ENCODE measurements at places on chromosomes 7 and 10.

GRCh38 chr10:4354382-4354812, 471.6 kb upstream of the AKR1E2 start:
- no peak for DNase-seq

GRCh38 chr7:15476531-15476918, 85.3 kb downstream of the AGMO start:
- DNase-seq: no peak

GRCh38 chr10:17120694-17121093, 8.9 kb downstream of the CUBN start:
- no peak for DNase-seq

DNA sequence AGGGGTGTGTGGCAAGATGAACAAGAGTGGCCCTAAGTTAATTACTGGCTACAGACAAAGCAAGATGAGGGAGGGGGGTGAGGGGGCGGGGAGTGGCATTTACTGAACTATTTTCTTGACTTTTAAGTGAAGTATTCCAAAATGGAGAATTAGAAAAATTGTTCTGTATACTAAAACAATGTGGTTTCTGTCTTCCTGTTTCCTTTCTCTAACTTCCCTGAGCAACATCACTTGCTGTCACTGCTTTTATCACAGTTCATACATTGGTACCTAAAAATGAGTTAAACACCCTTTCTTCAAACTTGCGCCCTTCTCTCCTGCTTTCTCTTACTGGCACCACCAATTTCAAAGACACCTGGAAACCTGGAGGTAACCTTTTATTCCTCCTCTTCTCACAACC, 21.6 kb downstream of the PDZD8 start:
- no peak for DNase-seq

- DNase-seq: no peak
These were observed 88.1 kb downstream of the GSAP start for GRCh38 chr7:77327932-77328628.

- no peak for DNase-seq
These were observed 87.4 kb upstream of the TNS3 start for GRCh38 chr7:47669178-47669891.

DNA sequence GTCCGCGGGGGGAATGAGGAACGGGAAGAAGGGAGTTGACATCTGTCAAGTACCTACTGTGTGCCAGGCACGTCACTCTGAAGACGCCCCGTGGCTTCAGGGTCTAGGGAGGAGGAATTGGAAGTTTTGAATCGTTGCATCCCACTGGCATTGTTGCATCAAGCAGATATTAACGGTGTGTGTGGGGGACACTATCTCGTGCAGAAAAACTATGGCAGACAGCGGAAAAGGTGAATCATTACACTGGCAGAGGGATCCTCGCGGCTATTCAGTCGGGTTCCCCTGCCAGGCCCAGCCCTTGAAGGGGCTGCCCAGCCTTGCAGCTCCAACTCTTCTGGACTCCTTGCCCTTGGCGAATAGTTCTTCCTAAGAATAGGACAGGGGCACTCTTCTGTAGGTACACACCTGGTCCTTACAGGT, 1.0 kb upstream of the KIAA1549 start:
- DNase-seq: no peak

DNA sequence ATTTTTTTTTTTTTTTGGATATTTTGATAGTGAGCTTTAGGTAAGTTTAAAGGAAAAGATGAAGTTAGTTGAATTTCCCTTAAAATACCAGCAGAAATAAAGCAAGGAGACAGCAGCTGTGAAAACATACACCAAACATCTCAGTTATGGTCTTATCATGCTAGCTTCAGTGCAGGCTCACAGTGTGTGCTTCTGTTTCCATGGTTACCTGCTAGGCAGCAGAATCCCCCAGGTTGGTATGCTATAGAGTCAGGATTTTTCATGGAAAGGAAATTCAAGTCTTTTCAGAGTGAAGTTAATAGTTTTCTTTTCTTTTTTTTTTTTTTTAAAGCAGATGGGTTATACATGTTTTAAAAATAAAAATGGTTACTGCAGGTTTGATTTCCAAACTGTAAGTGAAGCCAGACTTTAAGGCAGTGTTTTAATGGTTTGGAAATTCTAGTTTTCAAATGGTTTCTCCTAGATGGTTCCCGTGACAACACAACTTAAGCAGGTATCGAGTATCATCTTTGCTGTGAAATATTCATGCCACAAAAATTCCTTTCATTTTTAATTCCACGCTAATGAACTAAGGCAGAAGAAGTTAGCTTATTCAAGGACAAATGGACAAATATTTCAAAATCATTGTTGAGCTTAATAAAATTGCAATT, 230.9 kb downstream of the BICC1 start:
- no peak for DNase-seq

- DNase-seq: peak; percentile 25
These were observed 45.5 kb upstream of the TARP start for GRCh38 chr7:38318803-38319416.

DNA sequence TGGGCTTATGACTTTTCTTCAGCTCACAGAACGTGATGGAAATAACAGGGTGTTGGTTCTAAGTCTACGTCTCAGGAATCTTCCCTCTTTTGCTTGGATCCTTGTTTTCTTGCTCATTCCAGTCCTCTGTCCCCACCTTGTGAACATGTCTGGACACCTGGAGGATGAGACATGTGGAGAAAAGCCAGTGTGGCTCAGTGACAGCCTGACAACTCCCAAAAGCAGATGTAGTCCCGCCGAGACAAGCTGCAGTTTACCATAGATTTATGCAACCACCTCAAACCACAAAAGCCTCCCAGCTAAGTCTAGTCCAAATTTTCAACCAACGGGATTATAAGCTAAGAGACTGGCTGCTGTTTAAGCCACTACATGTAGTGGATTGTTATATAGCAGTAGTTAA, 476.1 kb downstream of the SH2D4B start:
- no peak for DNase-seq

- no peak for DNase-seq
These were observed 76.5 kb downstream of the FAM53B start for GRCh38 chr10:124667425-124668345.

DNA sequence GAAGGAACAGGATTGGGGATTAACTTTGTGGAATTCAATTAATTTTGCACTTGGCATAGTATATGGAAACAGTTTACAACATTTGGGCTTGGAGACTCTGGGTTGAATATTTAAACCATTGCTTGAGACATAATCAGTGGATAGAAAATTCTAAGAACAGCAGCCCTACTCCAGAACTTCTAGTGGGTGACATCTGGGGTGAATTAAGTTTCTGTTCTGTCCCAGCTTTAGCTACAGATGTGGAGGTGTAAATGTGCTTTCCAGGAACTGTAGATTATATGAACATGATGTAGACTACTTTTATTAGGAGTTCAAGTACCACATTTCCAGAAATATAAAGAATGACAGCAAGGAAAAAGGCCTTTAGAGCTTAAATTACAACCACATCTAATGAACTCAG, 51.9 kb upstream of the SKAP2 start:
- DNase-seq: no peak

DNA sequence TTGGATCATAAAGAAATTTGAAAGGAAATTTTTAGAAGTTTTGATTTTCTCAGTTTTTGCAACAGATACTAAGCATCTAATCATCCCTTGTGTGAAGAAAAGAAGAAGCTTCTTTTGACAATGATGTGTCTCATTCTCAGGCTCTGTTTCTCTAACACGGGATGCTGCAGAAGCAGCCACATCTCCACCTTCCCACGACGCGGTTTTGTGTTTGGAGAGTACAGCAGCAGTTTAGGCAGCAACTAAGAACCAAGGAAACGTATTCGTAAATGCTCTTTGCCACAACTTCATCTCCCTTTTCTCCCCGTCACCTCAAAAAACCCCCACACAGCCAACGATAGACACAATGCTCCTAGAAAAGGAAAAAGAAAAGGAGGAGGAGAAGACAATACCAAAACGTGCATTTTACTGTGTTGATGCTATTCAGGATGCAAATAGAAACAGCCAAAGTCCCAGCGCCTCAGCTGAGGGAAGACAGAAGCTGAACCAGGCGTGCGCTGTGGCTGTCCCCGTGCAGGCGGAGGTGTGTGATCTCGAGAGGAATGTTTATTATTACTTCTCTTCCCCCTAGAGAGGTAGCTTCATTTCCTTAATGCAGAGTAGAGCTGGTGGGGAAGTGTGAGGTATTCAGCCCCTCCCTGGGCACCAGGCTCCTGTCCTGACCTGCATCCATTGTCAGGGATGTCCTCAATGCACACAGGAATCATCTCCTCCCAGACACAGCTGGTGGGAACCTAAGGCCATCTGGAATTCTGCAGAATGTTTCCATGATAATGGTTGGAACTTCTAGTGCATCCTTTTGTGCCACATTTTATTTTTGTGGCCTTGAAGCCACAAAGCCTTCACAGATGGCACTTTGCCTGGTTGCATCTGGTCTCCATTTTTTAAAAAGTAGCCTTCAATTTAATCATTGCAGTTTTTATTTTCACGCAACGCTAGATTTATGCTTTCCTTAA, 174.6 kb upstream of the KLF6 start:
- no peak for DNase-seq

DNA sequence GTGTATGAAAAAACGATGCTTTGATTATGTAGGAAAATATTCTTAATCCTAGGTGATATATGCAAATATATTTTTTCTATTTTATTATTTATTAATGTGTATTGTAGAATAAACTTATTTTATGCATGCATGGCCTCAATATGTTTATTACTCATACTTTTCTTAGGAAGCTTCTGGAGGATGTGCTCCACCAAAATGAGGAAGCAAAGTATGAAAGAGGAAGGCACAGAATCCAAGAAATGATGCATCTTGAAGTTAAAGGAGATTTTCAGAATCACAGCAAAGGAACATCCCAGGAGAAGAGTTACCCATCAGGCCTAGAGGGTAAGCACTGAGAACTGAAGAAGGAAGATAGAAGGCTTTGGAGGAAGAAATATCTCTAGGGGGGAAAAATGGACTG, 35.0 kb upstream of the MRPS16 start:
- no peak for DNase-seq

GRCh38 chr10:14772399-14772798, 2.3 kb downstream of the FAM107B start:
- peak; percentile 0 for DNase-seq

- no peak for DNase-seq
These were observed 77.4 kb downstream of the ATXN7L1 start for GRCh38 chr7:105799006-105799405.

GRCh38 chr7:20783700-20784387, 2.8 kb downstream of the SP8 start:
- no peak for DNase-seq

- no peak for DNase-seq
These were observed 7.4 kb downstream of the KEL start for GRCh38 chr7:142954680-142955268.

- DNase-seq: peak; percentile 64
These were observed 77.8 kb upstream of the PTN start for GRCh38 chr7:137421366-137421765.

DNA sequence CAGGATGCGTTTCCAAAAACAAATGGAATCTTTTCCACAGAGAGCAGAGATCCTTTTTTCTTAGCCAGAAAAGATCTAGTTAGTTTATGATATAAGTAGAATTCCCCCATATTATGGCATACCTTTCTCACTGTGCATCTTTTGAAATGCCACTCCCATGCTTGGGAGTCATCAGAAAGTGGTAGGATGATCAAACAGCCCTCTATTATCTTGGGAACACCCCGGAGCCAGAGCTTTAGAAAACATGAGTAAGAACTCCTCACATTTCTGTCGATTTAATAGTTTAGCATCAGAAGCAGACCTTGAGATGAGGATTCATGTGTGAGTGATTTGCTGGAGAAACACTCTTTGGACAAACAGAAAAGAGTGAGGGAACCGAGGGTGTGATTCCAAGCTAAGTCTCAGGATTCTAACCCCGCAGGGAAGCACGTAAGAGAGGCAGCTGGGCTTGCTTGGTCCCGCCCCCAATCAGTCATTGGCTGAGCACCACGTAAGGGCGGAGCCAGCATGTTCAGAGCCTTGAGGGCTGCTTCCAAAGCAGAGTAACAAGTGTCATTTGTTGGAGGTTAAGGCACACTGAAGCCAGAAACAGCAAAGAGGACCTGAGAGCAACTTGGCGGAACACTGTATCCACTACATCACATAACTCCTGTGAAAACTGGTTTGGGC, 43.7 kb upstream of the NXPH1 start:
- peak; percentile 50 for DNase-seq

GRCh38 chr10:111265341-111265740, 188.5 kb downstream of the ADRA2A start:
- DNase-seq: peak; percentile 12

DNA sequence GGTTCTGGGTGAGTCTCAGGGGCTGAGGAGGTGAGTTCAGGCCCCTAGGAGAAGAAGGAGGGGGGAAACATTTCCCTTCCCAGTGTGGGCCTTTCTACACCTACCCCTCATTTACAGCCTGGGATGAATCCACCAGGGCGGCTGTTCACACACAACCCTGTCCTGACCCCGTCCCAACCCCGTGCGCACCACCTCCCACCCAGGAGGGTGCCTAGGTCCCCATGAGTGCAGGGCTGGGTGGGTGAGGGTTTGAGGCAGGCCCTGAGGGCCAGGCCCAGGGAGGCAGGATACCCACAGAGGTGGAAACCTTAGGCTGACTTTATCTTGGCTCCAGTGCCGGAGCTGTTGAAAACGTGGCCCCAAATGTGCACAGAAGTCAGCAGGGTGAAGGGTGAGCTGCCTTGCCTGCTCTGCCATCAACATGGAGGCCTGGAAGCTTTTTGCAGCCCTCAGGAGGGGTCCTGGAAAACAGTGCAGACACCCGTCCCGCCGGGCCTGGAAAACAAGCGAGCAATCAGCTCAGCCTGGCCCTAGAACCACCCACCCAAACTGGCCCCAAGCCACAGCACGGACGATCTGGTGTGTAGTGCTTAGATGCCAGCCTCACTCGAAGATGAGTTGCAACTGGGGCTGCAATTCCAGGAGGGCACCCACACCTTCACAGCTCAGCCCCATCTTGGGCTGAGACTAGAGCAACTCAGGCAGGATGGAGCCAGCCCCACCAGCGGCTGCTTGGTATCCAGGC, 9.3 kb upstream of the RET start:
- DNase-seq: no peak

GRCh38 chr10:82618007-82618406, 743.0 kb downstream of the NRG3 start:
- no peak for DNase-seq

DNA sequence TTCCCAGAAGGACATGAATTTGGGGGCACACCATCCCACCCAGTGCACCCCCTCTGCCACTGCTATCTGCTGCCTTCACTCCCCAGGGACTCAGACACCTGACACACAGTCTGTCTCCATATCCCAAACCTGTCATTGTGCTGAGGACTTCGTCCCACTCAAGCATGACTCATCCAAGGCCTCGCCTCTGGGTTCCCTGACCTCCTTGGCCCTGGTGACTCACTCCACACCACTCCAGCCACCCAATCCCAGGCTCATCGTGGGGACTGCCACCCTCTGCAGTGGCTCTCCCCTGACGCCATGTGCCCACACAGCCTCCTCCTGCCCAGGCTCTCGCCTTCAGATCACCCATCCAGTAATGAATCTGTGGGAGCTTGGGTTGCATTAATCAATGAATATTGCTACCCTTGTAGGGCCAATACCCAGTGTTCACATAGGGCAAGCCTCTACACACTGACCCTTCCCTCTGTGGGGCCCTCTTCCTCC, 6.6 kb upstream of the INSIG1 start:
- no peak for DNase-seq

GRCh38 chr7:30159163-30159562, 24.4 kb downstream of the MTURN start:
- no peak for DNase-seq

- no peak for DNase-seq
These were observed 58.0 kb downstream of the ANKIB1 start for GRCh38 chr7:92303761-92304160.

Measured in NCI-H2029 treated with DMSO at 0.1 percent for 48 hours (cell line).